ENCODE measurements at places on chromosomes 13 and 19.

DNA sequence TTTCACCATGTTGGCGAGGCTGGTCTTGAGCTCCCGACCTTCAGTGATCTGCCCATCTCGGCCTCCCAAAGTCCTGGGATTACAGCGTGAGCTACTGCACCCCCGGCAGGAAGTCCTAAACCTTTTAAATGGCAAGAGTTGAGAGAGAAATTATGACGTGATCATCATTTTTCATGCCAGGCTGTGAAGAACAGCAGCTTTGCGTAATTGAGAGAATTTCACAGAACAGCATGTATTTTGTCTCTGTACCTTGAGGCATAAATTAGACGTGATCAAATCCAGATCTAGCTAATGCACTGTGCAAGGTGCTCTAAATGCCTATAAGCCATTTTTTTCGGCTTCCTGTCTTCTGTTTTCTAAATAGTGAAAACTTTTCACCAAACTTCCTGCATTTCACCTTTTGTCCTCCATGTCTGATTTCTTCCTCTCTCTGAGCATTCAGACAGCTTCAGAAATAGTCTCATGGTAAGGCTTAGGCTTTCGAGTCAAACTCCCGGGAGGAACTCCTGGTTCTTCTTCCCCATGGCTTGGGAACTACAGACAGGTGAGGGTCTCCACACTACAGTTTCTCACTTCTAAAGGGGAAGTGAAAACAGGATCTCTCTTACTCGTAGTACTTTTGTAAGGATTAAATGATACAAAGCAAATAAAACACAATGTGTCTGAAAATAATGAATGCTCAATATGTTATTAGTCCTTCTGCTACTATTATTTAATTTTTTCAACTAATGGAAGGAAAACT lies 51.0 kb downstream of the WDFY2 start:
- no peaks in the 10 kb centered on the region for H3K36me3 ChIP-seq
- no peak overlapping the region for H3K27ac ChIP-seq
- H3K4me3 ChIP-seq: no peak overlapping the region
- DNase-seq: no peak
- peaks cover 12% of the 10 kb centered on the region for H3K4me1 ChIP-seq
- no peaks in the 10 kb centered on the region for H3K27me3 ChIP-seq

GRCh38 chr13:110109910-110110309 lies 197.0 kb downstream of the COL4A1 start:
- no peaks in the 10 kb centered on the region for H3K36me3 ChIP-seq
- DNase-seq: peak; percentile 47
- no peak overlapping the region for H3K27ac ChIP-seq

GRCh38 chr19:9735986-9736385 lies 32.6 kb downstream of the ZNF846 start:
- no peak for DNase-seq
- no peaks in the 10 kb centered on the region for H3K27me3 ChIP-seq
- no peak overlapping the region for H3K4me3 ChIP-seq
- H3K4me1 ChIP-seq: no peaks in the 10 kb centered on the region
- no peak overlapping the region for H3K27ac ChIP-seq

GRCh38 chr19:7668842-7669241 lies at the start of gene RETN:
TSS of gene RETN (plus strand) at chr19:7669049. CDS start at chr19:7669327, 278 bp downstream.
- peaks cover 9% of the 10 kb centered on the region for H3K27me3 ChIP-seq
- DNase-seq: no peak
- H3K4me1 ChIP-seq: no peaks in the 10 kb centered on the region

GRCh38 chr13:23639674-23640073 lies 69.5 kb downstream of the TNFRSF19 start:
- no peaks in the 10 kb centered on the region for H3K36me3 ChIP-seq
- DNase-seq: no peak
- peaks cover 23% of the 10 kb centered on the region for H3K4me1 ChIP-seq
- no peak overlapping the region for H3K27ac ChIP-seq
- H3K4me3 ChIP-seq: no peak overlapping the region

- DNase-seq: no peak
- no peak overlapping the region for H3K27ac ChIP-seq
- no peaks in the 10 kb centered on the region for H3K36me3 ChIP-seq
Measured at GRCh38 chr19:54271106-54271505, 9.8 kb downstream of the LILRB2 start.

- no peak for DNase-seq
- H3K27ac ChIP-seq: no peak overlapping the region
- no peaks in the 10 kb centered on the region for H3K27me3 ChIP-seq
- no peak overlapping the region for H3K4me3 ChIP-seq
Measured at GRCh38 chr13:32113532-32113931, 82.0 kb downstream of the FRY start.

GRCh38 chr19:31519908-31520307 lies 170.7 kb upstream of the TSHZ3 start:
- H3K27me3 ChIP-seq: no peaks in the 10 kb centered on the region
- H3K4me1 ChIP-seq: no peaks in the 10 kb centered on the region
- H3K36me3 ChIP-seq: no peaks in the 10 kb centered on the region
- no peak overlapping the region for H3K4me3 ChIP-seq
- no peak overlapping the region for H3K27ac ChIP-seq

DNA sequence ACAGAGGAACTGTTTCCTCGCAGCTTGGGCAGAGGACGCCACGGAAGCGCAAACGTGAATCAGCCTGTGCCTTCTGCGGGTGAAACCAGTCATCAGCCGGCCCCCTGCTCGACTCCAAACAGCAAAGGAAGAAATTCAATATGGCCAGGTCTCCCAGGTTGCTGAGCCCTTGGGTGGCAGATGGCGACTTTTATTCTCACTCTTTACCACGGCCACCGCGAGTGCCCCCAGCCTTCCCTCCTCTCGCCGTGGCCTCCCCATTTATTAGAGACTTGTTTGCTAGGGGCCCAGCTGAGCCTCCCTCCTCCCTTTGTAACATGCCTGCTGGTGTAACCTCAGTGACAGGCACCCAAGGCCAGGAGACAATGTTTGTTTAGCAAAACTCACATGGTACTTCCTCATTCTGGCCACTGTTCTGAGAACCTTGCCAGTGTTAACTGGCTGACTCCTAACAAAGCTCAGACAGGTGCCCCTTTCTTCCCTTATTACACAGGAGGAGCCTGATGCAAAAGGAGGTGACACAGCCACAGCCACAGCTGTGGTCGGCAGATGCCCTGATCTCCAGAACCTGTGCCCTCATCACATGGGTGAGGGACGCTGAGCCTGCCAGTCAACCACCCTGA lies 5.8 kb downstream of the RAB20 start:
- H3K36me3 ChIP-seq: no peaks in the 10 kb centered on the region
- H3K4me1 ChIP-seq: peaks cover 17% of the 10 kb centered on the region
- H3K4me3 ChIP-seq: no peak overlapping the region

GRCh38 chr13:78816154-78816553 lies 157.2 kb upstream of the OBI1 start:
- no peak overlapping the region for H3K27ac ChIP-seq
- no peaks in the 10 kb centered on the region for H3K4me1 ChIP-seq
- H3K27me3 ChIP-seq: no peaks in the 10 kb centered on the region
- no peak for DNase-seq
- no peak overlapping the region for H3K4me3 ChIP-seq
- no peaks in the 10 kb centered on the region for H3K36me3 ChIP-seq

- no peaks in the 10 kb centered on the region for H3K36me3 ChIP-seq
- H3K27ac ChIP-seq: no peak overlapping the region
- H3K27me3 ChIP-seq: no peaks in the 10 kb centered on the region
Measured at GRCh38 chr13:45367358-45367757, 26.4 kb upstream of the TPT1 start.

GRCh38 chr13:49580980-49581680 lies 4.2 kb downstream of the RCBTB1 start:
- no peak overlapping the region for H3K27ac ChIP-seq
- no peak for DNase-seq
- no peaks in the 10 kb centered on the region for H3K27me3 ChIP-seq

GRCh38 chr19:3433313-3433712 lies 47.0 kb downstream of the SMIM24 start:
- H3K27me3 ChIP-seq: no peaks in the 10 kb centered on the region
- H3K4me1 ChIP-seq: peaks cover under 1% of the 10 kb centered on the region
- no peak for DNase-seq
- no peak overlapping the region for H3K4me3 ChIP-seq
- peaks cover 30% of the 10 kb centered on the region for H3K36me3 ChIP-seq

GRCh38 chr19:18778076-18778389 lies 13.1 kb downstream of the COMP start:
- H3K27me3 ChIP-seq: no peaks in the 10 kb centered on the region
- DNase-seq: no peak
- no peaks in the 10 kb centered on the region for H3K36me3 ChIP-seq
- peaks cover 6% of the 10 kb centered on the region for H3K4me1 ChIP-seq

DNA sequence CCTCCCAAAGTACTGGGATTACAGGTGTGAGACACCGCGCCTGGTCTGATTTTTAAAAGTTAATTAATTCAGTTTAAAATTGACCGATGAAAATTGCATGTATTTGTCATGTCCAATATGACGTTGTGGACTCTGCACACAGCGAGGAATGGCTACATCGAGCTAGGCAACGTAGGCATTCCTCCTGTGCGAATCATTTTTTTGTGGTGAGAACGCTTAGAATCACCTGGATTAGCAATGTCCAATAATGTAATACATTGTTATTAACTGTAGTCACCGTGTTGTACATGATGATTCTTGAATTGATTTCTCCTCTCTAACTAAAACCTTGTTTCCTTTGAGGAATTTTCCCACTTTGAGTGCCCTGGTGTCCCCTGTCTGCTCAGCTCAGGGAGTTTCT lies 3.4 kb downstream of the LAIR2 start:
- no peaks in the 10 kb centered on the region for H3K4me1 ChIP-seq
- no peak for DNase-seq
- no peaks in the 10 kb centered on the region for H3K27me3 ChIP-seq
- H3K36me3 ChIP-seq: no peaks in the 10 kb centered on the region
- no peak overlapping the region for H3K27ac ChIP-seq

DNA sequence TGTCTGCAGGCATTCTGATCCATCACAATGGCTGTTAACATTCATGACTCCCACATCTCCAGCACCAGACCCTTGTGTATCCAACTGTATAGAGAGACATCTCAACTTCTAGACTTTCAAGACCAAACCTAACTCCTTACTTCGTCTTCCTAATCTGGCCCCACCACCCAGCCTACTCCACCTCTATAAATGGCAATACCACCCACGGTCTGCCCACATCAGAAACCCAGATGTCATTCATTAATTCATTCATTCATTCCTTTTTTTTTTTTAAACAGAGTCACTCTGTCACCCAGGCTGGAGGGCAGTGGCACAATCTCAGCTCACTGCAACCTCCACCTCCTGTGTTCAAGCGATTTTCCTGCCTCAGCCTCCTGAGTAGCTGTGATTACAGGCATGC lies 10.4 kb downstream of the GPR42 start:
- no peaks in the 10 kb centered on the region for H3K36me3 ChIP-seq
- H3K4me3 ChIP-seq: no peak overlapping the region

DNA sequence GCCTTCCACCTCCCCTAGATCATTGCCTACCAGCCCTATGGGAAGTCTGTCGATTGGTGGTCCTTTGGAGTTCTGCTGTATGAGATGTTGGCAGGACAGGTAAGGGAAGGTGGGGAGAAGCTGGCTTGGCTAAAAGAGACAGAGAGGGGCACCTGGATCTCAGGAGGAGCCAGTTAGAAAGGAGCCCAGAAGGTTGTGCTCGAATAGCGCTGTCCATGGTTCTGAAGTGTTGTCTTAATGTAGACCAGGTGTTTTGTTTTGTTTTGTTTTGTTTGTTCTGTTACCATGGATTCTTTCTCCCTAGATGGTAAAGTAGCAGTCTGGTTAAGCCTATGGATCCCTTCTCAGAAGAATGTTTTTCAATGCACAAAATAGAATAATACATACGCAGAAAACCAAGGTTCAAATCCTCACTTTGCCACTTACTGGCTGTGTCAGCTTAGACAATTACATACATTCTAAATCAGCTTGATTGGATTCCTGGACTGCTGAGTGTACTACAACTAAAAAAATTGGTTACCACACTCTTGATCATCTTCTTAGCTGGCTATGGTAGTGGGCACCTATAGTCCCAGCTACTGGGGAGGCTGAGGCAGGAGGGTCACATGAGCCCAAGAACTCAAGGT lies 5.9 kb upstream of the CACNG7 start:
- no peaks in the 10 kb centered on the region for H3K4me1 ChIP-seq
- no peaks in the 10 kb centered on the region for H3K36me3 ChIP-seq
- H3K27ac ChIP-seq: no peak overlapping the region
- no peak overlapping the region for H3K4me3 ChIP-seq

- H3K27ac ChIP-seq: no peak overlapping the region
- H3K4me1 ChIP-seq: peaks cover 2% of the 10 kb centered on the region
- peaks cover 8% of the 10 kb centered on the region for H3K27me3 ChIP-seq
- no peaks in the 10 kb centered on the region for H3K36me3 ChIP-seq
- no peak overlapping the region for H3K4me3 ChIP-seq
Measured at GRCh38 chr13:109160357-109160756, 530.9 kb downstream of the MYO16 start.

- no peaks in the 10 kb centered on the region for H3K27me3 ChIP-seq
- H3K36me3 ChIP-seq: no peaks in the 10 kb centered on the region
- no peak for DNase-seq
- peaks cover 3% of the 10 kb centered on the region for H3K4me1 ChIP-seq
- no peak overlapping the region for H3K27ac ChIP-seq
- H3K4me3 ChIP-seq: no peak overlapping the region
Measured at GRCh38 chr13:94109715-94110374, 369.6 kb downstream of the DCT start.

DNA sequence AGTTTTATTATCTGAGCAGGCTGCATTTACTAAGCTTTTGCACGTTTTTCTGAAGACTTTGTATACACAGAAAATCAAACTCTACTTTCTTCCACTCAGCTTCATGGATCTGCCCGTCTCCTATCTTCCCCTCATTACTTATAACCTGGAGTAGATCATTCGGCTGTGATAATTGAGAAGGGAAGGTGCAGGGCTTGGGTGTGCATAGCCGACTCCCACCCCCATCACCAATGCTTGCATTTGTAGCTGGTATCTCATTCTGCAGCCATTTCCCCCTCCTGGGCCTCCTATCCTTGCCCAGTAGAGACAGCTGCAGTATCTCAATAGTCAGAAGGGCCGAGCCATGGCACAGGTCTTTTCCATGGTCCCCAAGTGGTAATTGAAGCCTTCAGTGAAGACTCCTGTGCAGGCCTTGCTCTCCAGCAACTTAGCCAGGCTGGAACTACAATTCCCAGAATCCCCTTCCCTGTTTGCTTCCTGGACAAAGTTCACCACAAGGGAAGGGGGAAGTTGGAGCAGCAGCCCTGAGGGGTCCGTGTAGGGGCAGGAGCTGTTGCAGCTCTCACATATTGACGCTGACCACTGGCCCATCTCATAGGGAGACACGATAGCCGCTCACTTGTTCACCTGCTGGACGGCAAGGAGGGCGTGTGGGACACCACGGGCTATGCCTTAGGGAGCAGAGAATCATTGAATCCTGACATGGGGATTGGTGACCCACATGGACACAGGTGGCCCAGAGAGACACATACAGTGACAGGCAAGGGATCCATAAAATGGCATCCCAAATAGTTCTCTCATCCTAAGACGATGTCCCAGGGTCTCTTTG lies 2.1 kb upstream of the SIGLEC8 start:
- no peak for DNase-seq
- H3K4me3 ChIP-seq: no peak overlapping the region
- no peaks in the 10 kb centered on the region for H3K4me1 ChIP-seq
- no peak overlapping the region for H3K27ac ChIP-seq

GRCh38 chr19:16445238-16446107 lies 26.3 kb downstream of the EPS15L1 start:
- H3K27ac ChIP-seq: no peak overlapping the region
- H3K36me3 ChIP-seq: no peaks in the 10 kb centered on the region
- no peaks in the 10 kb centered on the region for H3K27me3 ChIP-seq
- no peak overlapping the region for H3K4me3 ChIP-seq
- DNase-seq: no peak
- peaks cover 23% of the 10 kb centered on the region for H3K4me1 ChIP-seq

Measured in lung (tissue), 17 donors.